ENCODE measurements at places on chromosomes 4 and X.

GRCh38 chrX:49292400-49293362 lies 10.8 kb upstream of the GAGE10 start:
- no peak for DNase-seq

- no peak for DNase-seq
These were observed 30.8 kb upstream of the GPR78 start for GRCh38 chr4:8549352-8549931.

GRCh38 chr4:17398035-17398434 lies 113.9 kb downstream of the QDPR start:
- no peak for DNase-seq

DNA sequence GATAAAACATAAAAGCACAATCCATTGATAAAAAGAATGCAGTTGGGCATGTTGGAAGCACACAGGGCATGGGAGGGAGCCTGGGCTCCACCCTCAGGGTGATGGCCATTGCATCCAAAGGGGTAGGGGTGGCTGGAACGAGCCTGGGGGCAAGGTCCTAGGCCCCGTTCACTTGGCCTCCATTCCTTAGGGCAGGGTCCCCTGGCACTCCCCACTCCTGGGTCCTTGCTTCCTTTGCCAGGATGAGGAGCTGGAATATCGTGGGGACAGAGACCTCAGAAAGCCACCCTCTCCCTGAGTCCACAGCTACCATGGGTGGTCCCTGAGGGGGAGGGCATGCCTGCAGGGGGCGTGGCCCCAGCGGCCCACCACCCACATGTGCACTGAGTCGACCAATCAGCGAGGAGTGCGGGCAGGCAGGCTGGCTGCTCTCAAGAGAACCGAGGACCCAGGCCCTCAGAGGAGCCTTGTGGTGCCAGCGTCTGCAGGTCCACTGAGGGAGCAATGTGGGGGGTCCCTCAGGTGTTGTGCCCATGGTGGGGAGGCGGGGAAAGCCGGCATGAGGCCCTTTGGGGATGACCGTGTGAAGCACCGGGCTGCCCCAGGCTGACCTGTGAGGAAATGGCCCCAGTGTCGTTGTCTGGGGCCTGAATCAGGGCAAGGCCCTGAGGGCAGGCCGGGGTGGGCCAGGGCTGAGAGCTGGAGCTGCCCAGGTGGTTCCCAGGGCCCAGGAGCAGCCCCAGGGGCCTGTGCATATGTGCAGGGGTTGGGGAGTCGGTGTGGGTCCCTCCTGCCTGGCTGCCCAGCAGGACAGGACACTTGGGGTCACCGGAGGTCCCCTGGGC lies 78.6 kb upstream of the AMELX start:
- no peak for DNase-seq

GRCh38 chr4:138734746-138735145 lies 280.8 kb upstream of the NOCT start:
- DNase-seq = no peak

DNA sequence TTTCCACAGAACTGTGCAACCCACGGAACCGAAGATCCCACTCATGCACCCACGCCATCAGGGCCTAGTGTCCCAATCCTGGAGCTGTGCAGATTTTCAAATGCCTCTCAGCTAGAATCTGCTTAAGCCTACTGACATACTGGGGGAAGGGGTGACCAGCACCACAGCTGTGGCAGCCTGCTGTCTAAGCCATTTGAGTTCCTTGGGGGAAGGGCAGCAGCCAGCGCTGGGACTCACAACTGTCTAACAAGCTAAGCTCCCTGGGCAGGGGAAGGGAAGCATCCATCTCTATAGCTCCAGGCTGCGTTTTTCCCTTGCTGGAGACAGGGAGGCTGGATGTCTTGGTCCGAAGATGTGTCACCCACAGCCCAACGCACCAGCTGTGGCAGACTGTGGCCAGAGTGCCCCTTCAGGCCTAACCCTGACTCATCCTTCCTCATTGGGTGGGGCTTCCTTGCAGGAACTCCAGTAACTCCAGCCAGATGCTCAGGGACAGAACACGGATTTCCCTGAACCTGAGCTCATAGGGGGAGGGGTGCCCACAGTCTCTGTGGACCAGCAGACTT lies 194.8 kb downstream of the CHRDL1 start:
- no peak for DNase-seq

DNA sequence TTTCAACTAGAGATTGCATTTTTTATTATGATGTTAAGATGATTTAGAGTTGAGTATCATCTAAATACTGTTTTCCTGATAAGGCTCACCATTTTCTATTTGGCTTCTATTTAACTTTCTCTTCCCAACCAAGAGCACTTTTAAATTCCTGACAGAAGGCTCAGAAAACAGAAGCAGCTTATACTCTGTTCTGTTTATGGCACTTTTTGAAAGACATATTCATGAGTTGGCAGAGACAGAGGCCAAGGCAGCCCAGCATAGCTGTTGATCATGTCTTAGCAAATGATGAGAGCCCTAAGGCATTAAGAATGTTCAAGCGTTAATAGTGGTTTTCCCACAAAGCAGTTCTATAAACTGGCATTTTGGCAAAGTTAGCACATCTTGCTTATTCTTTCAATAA lies 330.3 kb downstream of the TRAM1L1 start:
- no peak for DNase-seq

All from activated effector memory CD4-positive, alpha-beta T cell treated with anti-CD3 and anti-CD28 coated beads, Interleukin-2, amount 50 U/mL, for 16 hours (primary cell).